ENCODE measurements at places on chromosomes 11 and 22.

DNA sequence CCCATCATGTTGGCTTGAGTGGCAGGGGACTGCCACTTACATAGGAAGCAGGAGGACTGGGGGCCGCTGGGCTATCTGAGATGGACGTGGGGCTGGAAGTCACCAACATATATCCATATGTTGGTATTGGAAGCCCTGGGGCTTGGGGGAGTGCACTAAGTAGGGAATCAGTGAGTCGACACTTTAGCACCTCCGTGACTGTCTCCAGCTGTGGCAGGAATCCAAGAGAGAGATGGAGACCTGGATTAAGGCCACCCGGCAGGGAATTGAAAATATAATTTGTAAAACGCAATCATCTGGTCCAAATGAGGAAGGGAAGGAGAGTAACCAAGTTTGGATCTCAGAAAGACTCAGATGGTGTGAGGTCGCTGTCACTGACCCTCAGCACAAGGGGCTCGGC, 68.4 kb downstream of the ELFN2 start:
- peak; percentile 69 for DNase-seq

- no peak for DNase-seq
Observed at GRCh38 chr11:33642461-33643166, 58.0 kb downstream of the C11orf91 start.

- DNase-seq = no peak
Observed at GRCh38 chr22:28759861-28760560, 12.5 kb upstream of the CCDC117 start.

GRCh38 chr11:126133901-126134300, 71.2 kb upstream of the CDON start:
- DNase-seq = no peak

DNA sequence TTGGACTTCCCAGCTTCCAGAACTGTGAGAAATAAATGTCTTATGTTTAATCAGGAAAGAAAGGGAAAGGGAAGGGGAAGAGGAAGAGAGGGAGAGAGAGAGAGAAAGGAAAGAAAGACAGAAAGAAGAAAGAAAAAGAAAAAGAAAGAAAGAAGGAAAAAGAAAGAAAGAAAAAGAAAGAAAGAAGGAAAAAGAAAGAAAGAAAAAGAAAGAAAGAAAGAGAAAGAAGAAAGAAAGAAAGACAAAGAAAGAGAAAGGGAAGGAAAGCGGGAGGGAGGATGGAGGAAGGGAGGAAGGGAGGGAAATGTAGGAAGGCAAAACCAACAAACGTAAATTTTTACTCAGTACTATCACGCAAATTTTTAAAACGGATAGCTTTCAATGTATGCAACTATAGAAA, 2281.8 kb downstream of the LRRC4C start:
- no peak for DNase-seq

GRCh38 chr11:117127171-117127901, 16.8 kb upstream of the PAFAH1B2 start:
- no peak for DNase-seq

- peak; percentile 95 for DNase-seq
Observed at GRCh38 chr22:46934746-46935491, 172.5 kb downstream of the TBC1D22A start.

DNA sequence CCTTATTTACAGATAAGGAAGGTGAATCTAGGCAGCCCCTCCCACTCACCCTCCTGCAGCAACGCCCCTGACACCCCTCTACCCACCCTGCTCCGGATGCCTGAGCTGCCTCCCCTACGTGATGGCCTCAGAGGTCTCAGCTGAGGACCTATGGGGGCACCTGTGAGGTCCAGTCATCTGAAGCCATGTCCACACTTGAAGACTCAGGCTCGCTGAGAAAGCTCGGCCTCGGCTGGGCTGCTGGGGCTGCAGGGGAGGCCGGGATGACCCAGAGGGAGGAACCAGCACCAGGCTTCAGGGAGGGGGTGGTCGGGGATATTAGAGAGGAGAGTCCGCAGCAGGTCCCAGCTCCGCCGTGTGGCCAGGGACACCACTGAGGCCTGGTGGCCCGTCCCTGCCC, 92.8 kb downstream of the BRD1 start:
- DNase-seq = no peak

- DNase-seq = no peak
Observed at GRCh38 chr11:65611028-65611757, 2.8 kb downstream of the MAP3K11 start.

GRCh38 chr11:117214404-117215110, 15.4 kb downstream of the TAGLN start:
- DNase-seq = no peak

- peak; percentile 19 for DNase-seq
Observed at GRCh38 chr22:35037089-35037488, 28.9 kb upstream of the ISX start.

DNA sequence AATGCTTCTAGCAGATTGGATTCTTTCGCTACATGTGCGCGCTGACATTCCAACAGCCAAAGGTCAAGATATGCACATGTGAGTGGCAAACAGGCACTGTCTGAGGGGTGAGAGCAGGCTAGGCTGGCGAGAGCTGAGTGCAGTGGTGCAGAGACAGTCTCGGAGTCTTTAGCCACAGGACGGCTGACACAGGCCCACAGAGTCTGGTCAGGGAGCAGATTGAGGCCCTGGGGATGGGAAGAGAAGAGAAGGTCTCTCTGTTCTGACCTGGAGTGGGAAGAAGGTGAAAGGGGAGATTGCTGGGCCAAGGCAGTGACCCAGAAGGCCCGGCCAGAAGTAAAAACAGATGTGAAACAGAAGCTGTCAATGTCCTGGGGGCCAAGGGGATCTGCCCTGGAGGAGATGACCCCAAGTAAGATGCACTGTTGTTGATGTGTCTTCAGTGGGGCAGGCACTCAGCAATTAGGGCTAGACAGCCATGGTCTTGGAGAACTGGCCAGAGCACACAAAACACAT, 197.8 kb downstream of the ETS1 start:
- no peak for DNase-seq

DNA sequence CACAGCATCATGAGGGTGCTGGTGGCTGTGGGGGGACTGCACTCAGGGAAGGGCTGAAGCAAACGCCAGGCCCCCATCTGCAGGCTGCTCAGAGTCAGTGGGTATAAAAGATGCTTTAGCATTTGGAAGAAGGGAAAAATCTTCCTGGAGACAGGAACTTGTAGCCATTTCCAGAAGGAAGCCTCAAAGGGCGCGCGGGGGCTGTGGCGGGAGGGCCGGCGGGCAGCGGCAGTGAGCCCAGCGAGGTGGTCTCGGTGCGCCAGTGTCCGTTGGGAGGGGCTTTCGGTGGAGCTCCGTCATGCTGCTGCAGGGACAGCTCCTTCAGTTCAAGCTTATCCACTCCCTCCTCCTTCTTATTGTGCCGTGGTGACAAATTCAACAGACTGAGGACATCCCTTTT, 63.0 kb upstream of the PITPNB start:
- DNase-seq = no peak

DNA sequence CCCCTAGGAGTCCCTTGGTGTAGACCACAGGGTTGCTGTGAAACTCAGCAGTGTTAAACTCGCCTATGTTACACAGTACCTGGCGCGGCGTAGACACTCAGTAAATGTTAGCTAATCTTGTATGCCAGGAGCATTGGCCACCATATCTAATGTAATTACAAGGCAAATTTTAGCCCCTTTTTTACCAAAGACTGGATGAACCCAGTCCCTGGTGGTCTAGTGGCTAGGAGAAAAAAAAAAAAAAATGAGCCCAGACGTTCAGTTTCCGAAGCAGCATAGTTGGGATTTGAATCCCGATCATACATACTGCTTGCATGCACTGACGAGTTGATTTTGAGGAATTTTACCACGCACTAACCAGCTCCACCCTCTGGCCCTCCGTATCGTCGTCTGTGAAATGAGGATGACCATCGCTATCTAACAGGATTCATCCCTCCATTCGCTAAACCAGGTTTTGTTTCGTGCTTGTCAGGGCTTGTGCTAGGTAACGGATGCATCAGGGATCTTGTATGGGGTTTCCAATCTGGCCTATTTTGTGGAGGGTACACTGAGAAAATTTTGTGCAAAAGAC, 688 bp downstream of the PTS start:
- peak; percentile 30 for DNase-seq

All from fibroblast of skin of right biceps (primary cell).